ENCODE measurements at places on chromosomes 2 and 18. TPM values are rescaled to one million over a fixed set of nuclear protein-coding genes. Genes with fewer than 3 reads are reported as not detected.

ASIC4 gene
- not detected for total RNA-seq

SATB2 gene
- 0.85 TPM for total RNA-seq

FAM228B gene
- 5.2 TPM for total RNA-seq

ACP1 gene
- total RNA-seq, result 96.8 TPM

LAMA3 gene
- total RNA-seq, result 15.9 TPM

ZSWIM2 gene
- not detected for total RNA-seq

VRK2 gene
- 35.4 TPM for total RNA-seq

LRATD1 gene
- total RNA-seq, result 2.4 TPM

AGXT gene
- total RNA-seq, result not detected

LBX2 gene
- total RNA-seq, result 0.98 TPM

TANC1 gene
- 92.6 TPM for total RNA-seq

CPO gene
- not detected for total RNA-seq

ANKRD30B gene
- under 0.01 TPM for total RNA-seq

PSMA8 gene
- total RNA-seq, result not detected

FAM124B gene
- total RNA-seq, result 139 TPM

ZFP36L2 gene
- total RNA-seq, result 13.1 TPM

GCG gene
- not detected for total RNA-seq

HOXD1 gene
- total RNA-seq, result 15.4 TPM

MFSD2B gene
- total RNA-seq, result under 0.01 TPM

GPR35 gene
- total RNA-seq, result 0.85 TPM

IL1A gene
- total RNA-seq, result under 0.01 TPM

NCKAP5 gene
- total RNA-seq, result 0.05 TPM

NEU2 gene
- not detected for total RNA-seq

TCF7L1 gene
- total RNA-seq, result 8.5 TPM

INHA gene
- not detected for total RNA-seq

IMPA2 gene
- total RNA-seq, result 7.5 TPM

KCNS3 gene
- 1.5 TPM for total RNA-seq

SH3BP4 gene
- total RNA-seq, result 42.3 TPM

RFX8 gene
- 0.60 TPM for total RNA-seq

All from dermis blood vessel endothelial cell (primary cell).